ENCODE measurements at places on chromosomes 3 and 15.
A peak's percentile ranks its signal among the peaks of the same experiment; 100 is the strongest.

GRCh38 chr3:111589303-111590142 is 5.6 kb downstream of the ZBED2 start:
- no peak for DNase-seq

DNA sequence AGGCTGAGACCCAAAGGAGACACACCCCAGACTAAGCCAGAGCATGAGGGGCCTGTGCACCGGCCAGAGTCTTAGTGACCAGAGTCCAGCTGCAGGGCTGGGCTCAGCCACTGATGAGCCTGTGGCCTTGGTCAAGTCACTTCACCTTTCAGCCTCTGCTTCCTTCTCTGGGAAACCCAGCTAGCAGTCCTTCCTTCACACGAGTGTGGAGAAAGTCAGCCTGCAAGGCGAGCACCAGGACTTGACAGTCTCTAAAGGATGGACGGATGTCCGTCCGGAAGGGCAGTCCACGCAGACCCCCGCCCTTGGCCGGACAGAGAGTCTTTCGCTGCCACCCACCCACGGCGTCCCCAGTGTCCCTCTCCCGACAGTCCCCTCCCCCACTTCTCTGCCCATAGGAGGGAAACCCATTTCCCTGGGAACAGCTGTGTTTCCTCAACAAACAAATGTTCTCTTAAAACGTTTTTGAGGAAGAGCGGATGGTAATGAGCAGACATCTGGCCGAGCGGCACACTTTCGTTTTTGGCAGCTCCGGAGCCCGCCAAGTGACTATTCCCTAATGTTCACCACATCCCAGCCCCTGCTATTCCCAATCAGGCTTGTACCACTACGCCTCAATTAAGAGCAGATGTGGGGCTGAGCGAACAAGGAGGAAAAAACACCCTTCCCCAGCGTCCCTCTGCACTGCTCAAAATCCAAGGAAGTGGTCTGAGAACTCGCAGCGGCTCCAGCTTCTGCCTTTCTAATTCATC is 129.1 kb upstream of the SMAD3 start:
- no peak for DNase-seq

DNA sequence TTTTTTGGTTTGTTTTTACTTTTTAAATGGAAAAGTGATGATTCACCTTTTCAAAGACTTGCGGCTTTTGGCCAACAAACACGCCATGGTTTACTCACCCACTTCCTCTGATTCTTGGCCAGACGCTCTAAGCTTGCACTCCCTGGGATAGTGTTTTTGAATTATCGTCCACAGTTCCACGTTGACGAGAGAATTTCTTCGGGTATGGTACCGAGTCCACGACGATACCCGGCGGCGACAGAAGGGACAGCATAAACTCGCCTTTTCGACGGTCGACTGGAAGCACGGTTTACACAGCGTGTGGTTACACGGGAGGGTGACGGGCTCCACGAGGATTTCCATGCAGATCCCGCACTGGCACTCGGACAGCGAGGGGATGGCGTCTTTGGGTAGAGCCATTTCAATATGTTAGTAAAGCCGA is 783 bp downstream of the RNF168 start:
- DNase-seq: peak; percentile 29

- no peak for DNase-seq
Measured at GRCh38 chr15:39789736-39790135, 7.1 kb upstream of the FSIP1 start.

GRCh38 chr3:17304969-17305368 is 420.2 kb downstream of the PLCL2 start:
- DNase-seq: no peak

GRCh38 chr3:24765399-24765798 is 270.7 kb upstream of the THRB start:
- no peak for DNase-seq

DNA sequence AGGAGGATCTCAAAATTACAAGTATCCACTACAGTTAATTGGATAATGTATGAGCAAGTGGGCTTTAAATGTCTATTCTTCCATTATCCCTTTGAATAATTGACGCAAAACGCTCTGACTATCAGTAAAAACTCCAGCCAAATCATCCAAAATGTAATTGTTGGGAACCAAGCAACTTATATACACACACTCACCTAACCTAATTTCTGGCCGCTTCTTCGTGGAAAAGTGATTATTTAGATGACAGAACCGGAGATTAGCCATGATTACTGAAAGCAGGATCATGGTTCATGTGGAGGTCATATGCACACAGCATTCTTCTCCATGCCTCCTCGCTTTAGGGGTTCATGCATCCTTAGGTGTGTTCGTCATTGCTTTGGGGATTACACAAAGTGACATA is 992.4 kb downstream of the NAALADL2 start:
- DNase-seq: no peak

DNA sequence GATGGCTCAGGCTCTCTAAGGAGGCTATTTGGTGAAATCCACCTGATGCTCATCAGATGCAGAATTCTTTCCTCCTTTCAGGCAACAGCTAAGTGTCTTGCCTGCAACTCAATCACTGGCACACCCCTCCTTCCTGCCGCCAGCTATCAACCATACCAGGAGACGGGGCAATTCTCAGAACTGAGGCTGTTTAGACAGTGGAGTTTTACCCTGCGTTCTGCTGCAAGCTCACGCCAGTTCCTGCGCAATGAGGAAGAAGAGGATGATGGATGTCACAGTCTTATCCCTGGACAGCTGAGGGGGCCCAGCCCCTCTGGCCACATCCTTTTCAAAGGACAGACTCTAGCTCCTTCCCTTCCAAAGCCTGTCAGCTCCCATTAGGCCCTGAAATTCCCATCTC is 7.0 kb upstream of the MANF start:
- DNase-seq: no peak

DNA sequence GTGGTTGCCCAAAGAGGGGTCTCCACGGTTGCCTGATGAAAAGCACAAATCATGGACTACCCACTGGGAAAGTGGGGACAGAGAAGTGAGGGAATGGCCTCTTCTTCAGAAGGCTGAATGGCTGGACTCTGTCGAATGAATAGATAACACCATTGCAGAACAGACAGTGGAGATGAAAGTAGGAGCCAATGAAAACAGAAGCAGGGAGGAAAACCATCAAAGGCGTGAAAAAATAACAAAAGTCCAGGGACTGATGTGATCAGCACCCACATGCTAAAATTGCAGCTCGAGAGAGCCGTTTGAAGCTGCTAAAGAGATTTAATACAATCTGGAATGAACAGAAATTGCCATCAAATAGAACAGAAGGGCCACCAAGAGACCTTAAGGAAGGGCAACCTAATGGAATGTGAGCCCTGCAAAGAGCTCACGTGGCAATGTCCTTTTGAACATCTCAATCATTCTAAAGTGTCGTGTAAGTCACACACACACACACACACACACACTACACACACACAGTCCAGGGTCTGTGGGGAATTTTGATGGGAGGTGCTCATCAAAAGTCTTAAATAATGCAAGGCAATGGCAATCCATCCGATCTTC is 130.9 kb upstream of the ICE2 start:
- no peak for DNase-seq

DNA sequence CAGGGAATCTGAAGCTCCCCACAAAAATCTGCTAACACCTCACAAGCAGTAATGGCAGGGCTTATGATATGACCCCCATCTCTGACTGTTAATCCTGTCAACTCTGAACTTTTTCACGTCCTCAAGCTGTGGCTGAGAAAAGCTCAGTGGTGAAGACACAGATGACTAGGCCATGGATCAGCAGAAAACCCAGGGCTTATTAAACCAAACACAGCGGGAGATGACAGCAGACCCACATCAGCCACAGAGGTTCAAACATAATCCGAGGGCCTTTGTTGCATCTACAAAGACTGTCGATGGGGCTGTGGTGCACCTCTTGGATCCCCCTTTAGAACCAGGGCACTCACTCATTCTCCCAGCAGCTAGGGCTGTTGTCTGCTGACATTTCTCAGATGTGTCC is 50.4 kb downstream of the GLB1 start:
- DNase-seq: no peak

DNA sequence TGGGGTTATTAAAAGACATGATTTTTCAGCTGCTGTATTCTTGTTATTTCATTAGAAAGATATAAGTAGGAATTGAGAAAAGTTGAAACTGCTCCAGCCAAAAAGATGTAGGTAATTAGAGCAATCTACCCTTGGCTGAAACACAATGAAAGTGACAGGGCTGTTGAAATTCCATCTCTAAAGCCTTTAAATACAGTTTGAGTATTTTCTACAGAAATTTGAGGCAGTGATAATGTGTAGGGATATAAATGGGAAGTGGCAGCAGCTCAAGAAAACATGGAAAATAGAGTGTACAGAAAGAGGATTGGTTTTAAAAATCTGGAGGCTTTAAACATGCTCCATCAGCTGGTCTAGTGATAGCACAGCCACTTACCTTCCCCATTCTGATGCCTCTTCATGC is 22.8 kb upstream of the UNC13C start:
- no peak for DNase-seq

DNA sequence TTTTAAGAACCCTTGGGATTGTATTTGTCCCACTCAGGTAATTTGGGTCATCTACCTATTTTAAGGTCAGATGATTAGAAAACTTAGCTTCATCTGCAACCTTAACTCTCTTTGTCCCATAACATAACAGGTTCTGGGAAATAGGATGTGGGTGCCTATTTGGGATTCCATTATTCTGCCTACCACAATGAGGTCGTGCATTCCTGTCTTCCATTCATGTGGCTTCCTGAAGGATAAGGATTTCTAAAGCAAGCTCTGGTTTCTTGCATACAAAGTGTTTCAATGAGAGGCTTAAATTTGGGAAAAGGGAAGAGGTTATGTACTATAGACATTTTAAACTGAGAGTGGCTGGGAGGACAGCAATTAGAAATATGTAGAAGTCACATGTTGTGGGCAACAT is 190.3 kb downstream of the MCTP2 start:
- no peak for DNase-seq

DNA sequence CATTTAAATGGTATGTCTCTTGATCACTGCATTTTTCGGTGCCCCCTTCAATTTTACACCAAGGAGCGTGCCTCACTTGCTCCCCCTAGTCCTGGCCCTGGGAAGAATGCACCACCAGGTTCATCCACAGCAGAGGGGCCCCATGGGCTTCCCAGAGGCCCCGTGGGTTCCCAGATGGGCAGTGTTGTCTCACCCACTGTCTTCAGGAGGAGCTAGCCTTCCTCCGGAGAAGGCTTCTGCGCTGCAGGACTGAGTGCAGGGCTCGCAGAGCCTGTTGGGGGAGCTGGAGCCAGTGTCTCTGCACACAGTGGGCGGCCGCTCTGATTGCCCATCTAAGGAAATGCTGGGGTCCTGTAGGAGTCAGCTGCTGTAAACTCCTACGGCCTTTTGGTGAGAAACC is 45.9 kb downstream of the POLR2M start:
- DNase-seq: no peak

- DNase-seq: no peak
Measured at GRCh38 chr3:10315101-10315500, 5.8 kb downstream of the SEC13 start.

Measured in stimulated activated CD4-positive, alpha-beta T cell treated with anti-CD3 and anti-CD28 coated beads, Interleukin-1b, Interleukin-23, amount 100 ng/mL, for 1 hour (primary cell).